Stimulated activated naive CD8-positive, alpha-beta T cell treated with anti-CD3 and anti-CD28 coated beads, Interleukin-15, Interleukin-2, amounts not matched to agents 100 U/mL and 50 U/mL, for 24 hours (primary cell): ENCODE measurements at places on chromosomes 1 and 21.
A peak's percentile ranks its signal among the peaks of the same experiment; 100 is the strongest.

- no peak for DNase-seq
Observed at GRCh38 chr1:238582816-238583215, 692.1 kb upstream of the ZP4 start.

DNA sequence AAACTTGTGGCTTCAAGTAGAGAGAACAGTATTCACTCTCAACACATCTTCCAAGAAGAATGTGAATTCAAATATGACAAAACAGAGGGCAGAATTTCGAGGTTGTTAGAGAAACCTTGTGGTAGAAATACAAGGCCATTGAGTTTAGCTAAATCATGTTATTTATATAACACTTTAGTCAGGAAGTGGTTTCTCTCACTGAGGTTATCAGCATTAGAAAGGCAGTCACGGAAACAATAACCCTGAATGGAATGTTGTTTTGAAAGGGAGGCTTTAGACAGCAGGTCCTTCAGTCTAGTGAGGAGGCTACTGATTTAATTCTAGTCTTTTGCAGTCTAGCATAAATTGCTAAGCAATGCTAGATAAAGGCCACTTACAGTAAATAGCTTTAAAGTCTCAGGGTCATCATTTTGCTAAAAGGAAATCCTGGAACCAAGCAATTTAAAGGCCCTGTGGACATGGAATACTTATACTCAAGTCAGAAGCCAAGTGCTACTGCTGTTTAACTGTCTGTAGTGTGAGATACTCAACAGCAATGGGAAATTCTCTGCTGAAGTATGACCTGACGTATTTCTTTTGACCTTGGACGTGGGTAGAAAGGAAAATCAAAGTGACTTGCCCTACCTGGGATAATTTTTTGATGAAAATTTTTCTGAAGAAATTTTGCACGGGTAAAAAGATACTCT is 89.0 kb upstream of the CHODL start:
- no peak for DNase-seq

GRCh38 chr1:32981003-32981901 is 16.6 kb upstream of the RNF19B start:
- DNase-seq = peak; percentile 69

DNA sequence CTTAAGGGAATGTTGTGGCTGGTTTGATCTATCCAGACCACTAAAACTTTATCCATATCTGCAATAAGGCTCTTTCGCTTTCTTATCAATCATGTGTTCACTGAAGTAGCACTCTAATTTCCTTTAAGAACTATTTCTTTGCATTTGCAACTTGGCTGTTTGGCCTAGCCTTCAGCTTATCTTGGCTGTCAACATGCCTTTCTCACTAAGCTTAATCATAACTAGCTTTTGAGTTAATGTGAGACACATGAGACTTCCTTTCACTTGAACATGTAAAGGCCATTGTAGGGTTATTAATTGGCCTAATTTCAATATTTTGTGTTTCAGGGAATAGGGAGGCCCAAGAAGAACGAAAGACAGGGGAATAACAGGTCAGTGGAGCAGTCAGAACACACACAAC is 124.7 kb downstream of the TNFSF18 start:
- no peak for DNase-seq

GRCh38 chr1:232333419-232333767 is 296.5 kb downstream of the SIPA1L2 start:
- DNase-seq = no peak

DNA sequence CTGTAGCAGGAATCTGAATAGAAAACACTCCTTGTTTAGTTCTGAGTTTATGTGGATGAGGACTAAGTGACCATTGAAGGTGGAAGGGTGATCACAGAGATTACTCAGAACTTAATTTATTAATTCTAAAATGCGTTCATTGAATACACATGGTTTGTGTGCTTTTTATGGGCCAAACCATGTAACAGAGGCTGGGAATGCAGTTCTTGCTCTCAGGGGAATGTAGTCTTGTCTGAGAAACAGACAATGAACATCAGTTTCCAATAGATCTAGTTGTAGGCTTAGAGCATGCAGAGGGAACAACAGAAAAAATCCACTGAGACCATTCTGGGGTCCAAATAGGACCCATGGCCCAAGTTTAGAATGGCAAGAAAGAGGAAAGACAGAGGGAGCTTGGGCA is 46.1 kb downstream of the ITSN1 start:
- no peak for DNase-seq

DNA sequence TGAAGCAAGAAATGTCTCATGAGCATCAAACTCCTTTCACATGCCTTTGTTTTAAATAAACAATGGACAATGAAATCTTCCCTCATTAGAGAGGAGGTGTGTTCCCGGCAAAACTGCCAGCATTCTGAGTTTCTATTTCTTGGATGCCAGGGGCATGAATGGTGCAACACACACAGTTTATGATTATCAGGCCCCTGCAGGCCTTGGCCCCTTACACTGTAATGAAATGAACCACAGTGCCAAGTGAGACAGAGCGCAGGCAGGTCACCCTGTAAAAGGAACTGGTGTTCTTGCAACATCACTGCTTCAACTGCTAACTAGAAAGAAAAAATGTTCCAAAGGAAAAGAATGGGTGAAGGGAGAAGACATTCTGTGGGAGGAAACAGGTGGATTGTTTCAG is 3.8 kb upstream of the PIGC start:
- no peak for DNase-seq

DNA sequence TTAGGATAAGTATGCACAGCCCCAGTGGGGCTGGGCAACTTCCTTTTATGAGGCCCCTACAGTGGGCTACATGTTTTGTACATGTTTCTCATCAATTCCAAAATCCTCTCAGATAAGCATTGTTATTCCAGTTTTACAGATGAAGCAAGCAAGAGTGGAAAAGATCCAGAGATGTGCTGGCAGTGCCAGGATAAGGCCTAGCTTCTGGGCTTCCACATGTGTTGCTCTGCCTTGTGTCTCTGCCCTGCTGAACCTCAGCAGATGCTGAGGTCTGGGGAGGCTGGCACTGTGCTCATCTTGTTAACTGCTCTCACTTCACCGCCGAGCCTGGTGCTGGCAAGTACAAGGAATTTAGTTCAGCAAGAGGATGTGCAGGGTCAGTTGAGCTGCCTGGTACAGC is 202.1 kb downstream of the TRABD2B start:
- no peak for DNase-seq
